Astrocyte of the cerebellum (primary cell): ENCODE measurements at places on chromosomes 3 and 15.

- no peak for DNase-seq
These were observed 18.0 kb downstream of the SPPL2A start for GRCh38 chr15:50747523-50747922.

- DNase-seq = no peak
These were observed 921 bp downstream of the FBXL2 start for GRCh38 chr3:33278163-33278562.

GRCh38 chr3:24937780-24938179 lies 443.1 kb upstream of the THRB start:
- no peak for DNase-seq

DNA sequence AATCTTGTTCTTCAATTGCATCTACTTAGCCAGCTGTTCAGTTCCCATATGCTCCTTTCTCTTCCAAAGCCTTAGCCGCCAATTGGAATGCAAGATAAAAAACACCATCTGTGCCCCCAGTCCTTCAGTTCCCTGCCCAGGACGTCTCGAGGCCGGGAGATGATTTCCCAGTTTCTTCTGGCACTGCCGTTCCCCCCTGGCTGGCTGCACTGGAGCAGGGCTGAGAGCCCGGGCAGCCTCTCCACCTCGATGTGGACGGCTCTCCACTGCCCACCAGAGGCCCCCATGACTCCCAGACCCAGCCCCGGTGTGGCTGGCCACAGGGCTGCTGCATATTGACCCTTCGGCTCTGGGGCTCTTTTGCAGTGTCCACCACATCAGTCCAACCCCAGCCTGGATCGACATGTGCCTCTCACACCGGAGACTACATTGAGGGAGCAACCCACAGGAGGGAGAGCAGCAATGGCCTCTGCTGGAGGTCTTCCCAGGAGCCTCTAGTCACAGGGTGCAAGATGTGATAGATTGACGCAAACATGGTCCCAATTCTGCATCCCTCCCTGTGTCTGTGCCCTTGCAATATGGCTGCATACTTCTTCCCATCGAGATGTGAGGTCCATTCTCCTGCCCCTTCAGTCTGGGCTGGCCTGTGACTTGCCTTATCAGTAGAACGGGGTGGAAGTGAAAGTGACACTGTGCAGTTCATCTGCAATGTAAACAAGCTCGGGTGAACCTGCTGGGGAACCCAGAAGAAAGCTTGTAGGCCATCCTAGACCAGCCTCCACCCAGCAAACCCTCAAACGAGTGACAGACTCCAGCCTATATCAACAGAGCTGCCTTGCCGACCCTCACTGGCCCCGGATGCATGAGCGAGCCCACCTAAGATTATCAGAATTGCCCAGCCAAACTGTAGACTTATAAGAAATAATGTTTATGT lies 52.3 kb upstream of the PRR20G start:
- DNase-seq = no peak

- no peak for DNase-seq
These were observed 781 bp upstream of the DPH6 start for GRCh38 chr15:35546511-35547381.

DNA sequence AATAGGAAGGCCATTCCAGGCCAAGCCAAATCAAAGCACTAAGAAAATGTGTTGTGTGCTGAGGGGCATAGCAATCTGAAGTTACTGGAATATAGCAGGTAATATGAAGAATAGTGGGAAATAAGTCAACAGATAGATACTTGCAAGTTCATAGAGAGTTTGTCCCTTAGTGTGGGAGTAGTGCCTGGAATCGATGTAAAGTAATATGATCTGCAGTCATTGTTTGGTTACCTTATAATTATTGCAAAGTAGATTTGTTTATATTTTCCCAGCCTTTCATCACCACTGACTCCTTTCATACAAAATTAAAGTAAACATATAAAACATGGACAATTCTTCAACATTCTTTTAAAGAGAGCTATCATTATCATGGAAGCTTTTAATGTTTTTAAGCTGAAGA lies 420.9 kb upstream of the NECTIN3 start:
- DNase-seq = peak; percentile 24

DNA sequence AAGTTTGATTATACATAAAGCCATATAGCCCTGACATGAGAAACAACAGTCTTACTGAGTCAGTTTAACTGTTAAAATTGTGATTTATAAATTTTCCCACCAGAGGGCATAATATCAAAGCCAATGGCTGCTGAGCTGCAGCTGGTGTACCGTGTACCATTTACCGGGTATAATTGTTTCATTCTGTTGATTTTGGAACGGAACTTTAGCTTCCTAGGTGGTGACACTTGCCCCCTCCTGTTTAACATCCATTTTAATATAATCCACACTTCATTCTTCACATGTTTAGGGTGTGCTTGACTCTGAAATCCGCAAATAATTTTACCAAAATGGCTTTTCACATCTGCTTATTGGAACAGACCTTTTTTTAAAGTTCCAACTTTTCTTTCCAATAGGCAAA lies 72.8 kb downstream of the SLC9A9 start:
- no peak for DNase-seq

GRCh38 chr3:171321559-171322360 lies 138.4 kb downstream of the TNIK start:
- no peak for DNase-seq

DNA sequence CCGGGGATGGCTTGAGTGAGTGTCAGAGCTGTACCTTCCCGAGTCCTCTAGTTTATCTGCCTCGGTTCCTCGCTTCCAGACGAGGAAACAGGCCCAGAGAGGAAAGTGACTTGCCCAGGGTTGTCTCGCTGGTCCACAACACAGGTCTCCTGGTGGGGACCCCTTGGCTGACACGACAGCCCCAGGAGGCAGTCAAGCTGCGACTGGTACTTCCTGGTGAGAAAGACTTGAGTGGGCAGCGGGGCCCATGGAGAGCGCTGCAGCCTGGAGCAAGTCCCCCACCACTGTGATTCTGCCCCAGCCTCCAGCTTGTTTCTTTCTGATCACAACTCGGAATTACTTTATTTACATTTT lies 600 bp upstream of the CHRNA5 start:
- no peak for DNase-seq

DNA sequence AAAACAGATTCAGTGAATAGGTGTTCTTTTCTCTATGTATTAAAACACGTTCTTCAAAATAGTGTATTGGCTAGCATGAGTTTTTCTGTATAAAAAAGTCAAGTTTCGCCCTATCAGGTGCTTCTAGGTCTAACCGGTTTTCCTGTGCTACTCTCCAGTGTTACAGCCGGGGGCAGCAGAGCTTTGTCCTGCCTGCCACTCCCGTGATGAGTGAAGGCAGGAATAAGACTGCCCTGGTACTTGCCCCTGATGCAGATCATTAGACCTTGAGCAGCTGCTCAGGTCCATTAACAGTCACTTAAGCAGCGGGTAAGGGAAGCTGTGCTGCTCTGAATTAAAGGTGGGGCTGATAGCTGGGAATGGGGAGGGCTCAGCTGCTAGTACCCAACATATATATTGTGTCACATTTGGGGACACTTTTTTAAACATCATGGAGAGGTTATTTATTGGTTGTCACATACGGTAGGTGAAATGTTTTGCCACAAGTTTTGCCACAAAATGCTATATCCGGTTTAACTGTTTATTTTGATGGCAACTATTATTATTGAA lies 1.3 kb upstream of the UNC13C start:
- no peak for DNase-seq

DNA sequence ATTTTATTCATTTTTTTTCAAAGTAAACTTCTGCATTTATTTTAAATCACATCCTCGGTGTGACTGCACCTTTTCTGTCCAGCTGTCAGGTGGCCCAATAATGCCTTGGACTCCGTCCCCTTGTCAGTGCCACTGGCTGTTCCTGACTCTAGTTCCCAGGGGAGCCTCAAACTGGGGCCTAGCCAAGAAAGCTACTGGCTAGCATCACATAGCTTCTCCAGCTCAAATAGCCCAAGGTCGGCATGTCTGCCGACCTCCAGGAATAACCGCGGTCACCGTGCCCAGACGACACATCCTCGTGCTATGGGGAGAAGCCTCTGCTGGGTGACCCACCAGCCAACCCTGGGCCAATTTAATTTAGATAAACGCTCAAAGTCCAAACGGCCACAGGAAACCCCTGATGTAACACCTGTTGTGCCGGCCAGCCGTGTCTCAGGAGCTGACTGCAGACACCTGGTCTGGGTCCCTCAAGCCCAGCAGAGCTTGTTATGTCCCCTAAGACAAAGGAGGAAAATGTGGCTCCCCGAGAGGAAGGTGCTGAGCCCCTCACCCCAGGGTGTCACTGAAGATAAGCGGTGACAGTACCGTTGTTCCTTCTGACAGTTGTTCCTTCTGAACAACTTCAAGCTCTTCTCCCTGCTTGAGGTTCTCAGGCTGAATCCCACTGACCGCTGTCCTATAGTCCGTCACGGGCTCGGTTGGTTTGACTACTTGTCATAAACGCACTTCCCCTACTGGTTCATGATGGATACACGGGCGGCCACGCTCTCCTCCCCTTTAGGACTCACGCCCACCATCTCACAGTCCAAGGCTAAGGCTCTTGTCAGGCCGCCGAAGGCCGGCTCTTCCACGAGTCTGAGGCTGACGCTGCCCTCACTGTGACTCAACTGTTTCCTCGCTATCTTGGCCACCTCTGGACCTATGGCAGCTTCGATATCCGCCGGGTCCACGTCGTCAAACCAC lies 126.2 kb downstream of the KLF13 start:
- no peak for DNase-seq

GRCh38 chr3:154161806-154162205 lies 40.6 kb downstream of the ARHGEF26 start:
- DNase-seq = no peak

DNA sequence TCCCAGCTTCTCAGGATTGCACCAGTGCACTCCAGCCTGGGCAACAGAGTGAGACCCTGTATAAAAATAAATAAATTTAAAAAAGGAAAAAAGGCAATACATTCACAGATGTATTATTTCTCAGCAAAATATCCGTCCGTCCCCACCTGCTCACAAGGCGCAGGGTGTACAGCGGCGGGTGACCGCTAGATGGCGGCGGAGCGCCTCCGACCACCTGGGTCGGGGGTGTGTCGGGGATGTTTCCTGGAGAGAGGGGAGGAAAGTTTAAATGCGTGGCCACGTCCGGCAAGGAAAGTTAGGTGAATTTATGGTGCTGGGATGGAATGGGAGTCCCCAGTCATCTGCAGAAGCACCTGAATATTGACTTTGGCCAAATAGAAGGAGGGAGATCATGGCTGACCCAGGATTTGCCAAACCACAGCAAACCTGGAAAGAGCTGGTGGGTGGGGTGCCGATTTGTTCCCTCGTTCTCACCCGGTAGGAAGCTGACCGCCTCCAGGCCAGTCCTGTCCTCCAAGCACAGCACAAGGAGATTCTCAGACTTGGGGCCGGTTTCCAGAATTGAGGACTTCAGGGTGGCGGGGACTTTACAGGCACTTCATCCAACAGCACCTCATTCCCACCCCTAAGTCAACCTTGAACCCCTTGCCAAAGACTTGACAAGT lies 88.3 kb downstream of the TMEM266 start:
- DNase-seq = no peak

GRCh38 chr3:181725131-181725731 lies 13.5 kb downstream of the SOX2 start:
- no peak for DNase-seq

DNA sequence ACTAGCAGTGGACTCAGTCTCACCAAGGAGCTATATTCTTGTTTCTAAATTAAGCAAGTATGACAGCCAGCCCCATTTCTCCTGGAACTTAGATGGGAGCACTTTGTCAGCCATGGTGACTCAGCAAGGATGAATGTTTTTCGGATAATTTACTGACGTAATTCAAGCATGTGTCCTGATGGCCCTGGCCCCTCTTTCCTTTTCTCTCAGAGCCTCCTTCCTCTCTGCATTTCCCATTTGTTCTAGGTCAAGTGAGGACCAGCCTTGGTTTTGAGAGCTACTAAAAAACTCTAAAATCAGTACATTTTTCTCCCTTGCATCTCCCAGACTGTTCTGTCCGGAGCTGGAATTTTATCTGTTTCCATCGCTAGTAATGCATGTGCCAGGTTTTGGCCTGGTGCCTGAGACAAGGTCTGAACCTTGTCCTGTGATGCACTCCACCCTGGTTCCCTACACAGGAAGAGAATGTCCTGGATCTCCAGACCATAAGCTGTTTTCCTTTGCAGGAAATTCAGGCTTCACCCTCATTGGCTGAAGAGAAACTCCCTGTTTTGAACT lies 256.6 kb upstream of the ROPN1 start:
- peak; percentile 53 for DNase-seq

DNA sequence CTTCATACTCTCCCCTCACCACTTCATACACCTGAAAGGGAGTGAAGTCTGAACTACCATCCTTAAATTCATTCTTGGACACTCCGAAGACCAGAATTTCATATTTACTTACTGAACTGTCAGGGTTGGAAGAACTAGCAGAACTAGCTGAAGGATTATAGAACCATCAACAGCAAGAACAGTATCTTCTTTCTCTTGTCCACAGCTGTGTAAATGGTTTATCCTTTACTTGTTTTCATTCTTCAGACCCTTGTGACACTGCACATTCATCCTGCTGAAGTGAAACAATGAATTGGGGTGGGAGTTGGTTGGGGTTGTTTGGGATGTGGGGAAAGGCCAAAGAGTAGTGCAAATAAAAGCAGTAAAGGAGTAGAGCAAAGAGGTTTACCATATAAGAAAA lies 350.9 kb downstream of the ZIC1 start:
- no peak for DNase-seq

GRCh38 chr3:39668420-39668819 lies 141.0 kb upstream of the MYRIP start:
- DNase-seq = peak; percentile 23

- DNase-seq = no peak
These were observed 188.4 kb downstream of the SSR3 start for GRCh38 chr3:156366559-156366958.

DNA sequence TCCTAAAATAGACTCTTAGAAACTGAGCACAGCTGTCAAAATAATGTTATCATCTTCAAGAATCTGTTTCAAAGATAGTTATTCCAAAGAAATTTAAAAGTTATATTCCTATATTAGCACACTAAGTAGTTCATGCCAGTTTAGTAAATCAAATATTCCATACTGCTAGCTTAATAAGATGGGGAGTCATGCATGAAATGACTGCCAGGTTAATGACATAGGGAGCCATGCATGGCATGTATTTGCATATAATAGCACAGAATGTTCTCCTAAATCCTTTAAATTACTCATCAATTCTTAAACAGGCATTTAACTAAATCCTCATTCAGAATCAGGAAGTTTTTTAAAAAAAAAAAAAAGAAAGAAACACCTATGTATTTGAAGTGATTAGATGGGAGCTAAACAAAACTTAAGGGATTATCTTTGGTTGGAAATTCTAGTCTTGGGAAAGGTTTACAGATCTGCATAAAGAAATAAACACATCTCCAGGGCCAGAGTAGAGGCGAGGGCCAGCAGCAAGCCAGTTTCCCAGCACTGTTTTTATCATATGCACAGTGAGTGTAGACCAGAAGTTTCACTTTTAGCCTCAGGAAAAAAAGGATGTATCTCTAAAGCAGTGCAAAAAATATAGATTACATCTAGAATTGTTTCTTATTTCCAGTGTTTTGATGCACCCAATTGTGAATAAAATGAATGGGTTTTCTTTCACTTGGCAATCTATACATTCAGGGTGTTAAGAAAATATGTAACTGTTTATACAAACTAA lies 366.4 kb upstream of the AGTR1 start:
- no peak for DNase-seq
